Endothelial cell of umbilical vein (primary cell): ENCODE measurements at places on chromosomes 2 and 18. TPM values are rescaled to one million over a fixed set of nuclear protein-coding genes. Genes with fewer than 3 reads are reported as not detected.

GRCh38 chr2:18346874-18347273, 213.6 kb downstream of the RDH14 start:
- DNase-seq, result no peak
- H3K36me3 ChIP-seq, result no peaks in the 10 kb centered on the region
- no peak overlapping the region for H3K27ac ChIP-seq

GRCh38 chr2:33178209-33178608, 231.5 kb downstream of the LTBP1 start:
- H3K27ac ChIP-seq, result no peak overlapping the region
- no peaks in the 10 kb centered on the region for H3K36me3 ChIP-seq
- H3K4me1 ChIP-seq, result no peaks in the 10 kb centered on the region
- H3K4me3 ChIP-seq, result no peak overlapping the region
- no peak for DNase-seq

GRCh38 chr18:10320791-10321190, 133.6 kb upstream of the APCDD1 start:
- H3K4me3 ChIP-seq, result no peak overlapping the region
- no peak overlapping the region for H3K27ac ChIP-seq
- no peak for DNase-seq
- H3K27me3 ChIP-seq, result peaks cover 7% of the 10 kb centered on the region
- H3K36me3 ChIP-seq, result no peaks in the 10 kb centered on the region

The CLEC4F gene
- not detected in 2 replicates for total RNA-seq

The FBXO36 gene
- 0.53 and 1.1 TPM in 2 replicates for total RNA-seq
